Substantia nigra (tissue), 51 donors: ENCODE measurements at places on chromosomes 7 and 10.

DNA sequence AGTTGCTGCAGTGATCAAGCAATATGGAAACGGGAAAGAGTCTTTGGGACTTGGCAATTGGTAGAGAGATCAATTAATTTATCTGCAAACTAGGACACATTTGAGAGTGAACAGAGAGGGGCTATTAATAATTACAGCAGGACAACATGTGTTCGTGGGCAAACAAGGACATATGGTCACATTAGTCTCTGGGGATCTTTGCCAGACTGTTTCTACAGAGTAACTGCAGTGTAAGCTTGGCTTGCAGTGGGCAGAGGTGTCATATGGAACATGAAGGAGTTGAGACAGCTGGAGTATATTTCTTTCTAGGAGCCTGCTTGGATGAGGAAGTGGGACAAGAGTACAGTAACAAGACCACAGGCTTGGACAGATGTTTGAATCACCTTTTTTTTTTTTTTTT, 232.1 kb upstream of the LYZL1 start:
- DNase-seq = no peak

DNA sequence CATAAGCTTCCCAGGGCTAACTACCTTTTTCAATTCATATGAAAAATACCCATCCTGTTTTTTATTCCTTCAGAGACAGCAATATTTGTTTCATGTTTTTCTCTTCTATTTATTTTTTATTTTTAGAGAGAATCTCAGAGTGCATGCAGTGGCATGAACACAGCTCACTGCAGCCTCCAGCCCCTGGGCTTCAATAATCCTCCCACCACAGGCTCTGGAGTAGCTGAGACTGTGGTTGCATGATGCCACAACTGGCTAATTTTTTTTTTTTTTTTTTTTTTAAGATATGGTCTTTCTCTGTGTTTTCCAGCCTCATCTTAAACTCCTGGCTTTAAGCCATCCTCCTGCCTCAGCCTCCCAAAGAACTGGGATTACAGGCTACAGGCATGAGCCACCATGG, 296.7 kb upstream of the AKR1E2 start:
- no peak for DNase-seq

GRCh38 chr10:93945819-93946218, 47.9 kb upstream of the PLCE1 start:
- no peak for DNase-seq

DNA sequence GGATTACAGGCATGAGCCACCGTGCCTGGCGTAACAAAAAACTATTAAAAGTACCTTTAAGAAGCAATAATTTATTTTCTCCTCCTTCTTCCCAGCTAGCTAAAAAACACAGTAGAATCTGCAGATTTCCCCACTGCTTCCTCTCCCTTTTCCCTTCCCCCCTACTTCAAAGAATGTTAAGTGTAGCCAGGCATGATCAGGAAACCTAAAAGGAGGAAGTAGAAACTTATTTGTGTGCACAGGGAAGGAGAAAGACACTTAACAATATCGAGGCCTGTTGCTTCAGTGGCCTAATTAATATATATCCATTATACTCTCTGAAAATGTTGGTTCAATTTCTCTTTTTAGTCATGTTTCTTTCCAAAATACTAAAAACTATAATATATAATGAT, 127.7 kb downstream of the NRBF2 start:
- no peak for DNase-seq

GRCh38 chr10:107496594-107496993, 332.1 kb upstream of the SORCS1 start:
- no peak for DNase-seq

DNA sequence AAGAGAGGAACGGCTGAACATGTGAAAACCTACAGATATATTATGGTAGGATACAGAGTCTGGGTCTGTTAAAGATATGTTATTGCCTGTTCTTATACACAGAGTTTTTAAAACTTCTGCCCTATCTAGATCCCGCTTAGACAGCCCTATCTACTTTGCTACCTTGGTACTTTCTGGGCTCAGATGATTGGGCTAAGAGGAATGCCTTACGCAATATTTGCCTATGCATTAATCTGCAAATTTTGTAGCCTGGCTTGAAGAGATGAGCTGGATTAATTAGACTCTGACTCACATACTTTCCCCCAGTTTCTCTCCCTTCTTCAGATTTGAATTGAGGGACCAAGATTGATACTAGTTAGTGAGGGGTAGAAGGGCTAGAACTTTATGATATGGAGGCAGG, 33.6 kb upstream of the A1CF start:
- no peak for DNase-seq

DNA sequence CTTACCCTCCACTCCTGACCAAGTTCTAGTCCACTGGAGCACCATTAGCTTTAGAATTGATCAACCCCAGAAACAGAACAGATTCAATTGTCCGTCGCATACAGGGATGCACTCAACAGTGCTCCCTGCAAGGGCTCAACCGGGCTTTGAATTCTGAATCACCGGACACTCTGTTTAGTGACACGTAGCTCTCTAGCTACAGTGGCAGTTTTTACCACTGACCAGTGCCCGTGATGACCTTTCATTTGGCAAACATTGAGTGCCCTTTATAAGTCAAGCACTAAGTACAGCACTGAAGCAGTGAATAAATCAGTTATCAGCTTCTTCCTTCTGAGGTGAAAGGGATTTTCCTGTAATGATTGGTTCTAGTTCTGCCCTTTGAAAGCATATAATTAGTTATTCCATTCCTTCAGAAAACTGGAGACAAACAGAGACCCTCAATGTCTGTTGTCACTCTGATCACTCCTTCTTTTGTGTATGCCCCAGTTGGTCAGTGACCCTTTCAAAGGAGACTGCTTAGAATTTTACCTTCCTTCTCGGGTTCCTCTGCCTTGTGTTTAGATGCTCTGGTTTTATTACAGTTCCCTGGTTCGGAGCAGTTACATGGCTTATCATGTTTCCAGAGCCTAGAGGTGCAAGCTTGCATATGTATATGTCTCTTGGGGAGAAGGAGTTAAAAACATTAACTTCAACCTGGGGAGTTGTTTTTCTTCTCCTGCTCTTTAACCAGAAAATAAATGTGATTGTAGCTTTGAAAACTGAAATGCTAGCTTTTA, 68.9 kb downstream of the ZNF365 start:
- DNase-seq = no peak

GRCh38 chr10:29591651-29591968, 43.2 kb downstream of the SVIL start:
- no peak for DNase-seq

GRCh38 chr7:128783143-128783861, 7.7 kb upstream of the OPN1SW start:
- no peak for DNase-seq

DNA sequence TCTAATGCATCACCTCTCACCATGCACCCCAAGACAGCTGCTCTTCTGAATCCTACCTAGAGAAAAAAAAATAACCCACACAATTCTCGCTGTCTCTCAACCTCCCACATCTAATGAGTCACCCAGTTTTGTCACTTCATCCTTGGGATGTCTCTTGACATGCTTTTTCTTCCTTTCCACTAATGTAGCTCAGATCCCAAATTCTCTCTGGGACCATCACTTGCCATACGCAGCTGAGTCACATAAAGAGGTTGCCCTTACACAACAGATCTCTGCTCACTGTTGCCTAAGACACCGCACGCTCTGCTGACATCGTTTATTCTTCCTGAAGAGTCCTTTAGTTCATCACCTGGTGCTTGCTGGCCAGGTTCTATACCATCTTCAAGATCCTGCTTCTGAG, 606.0 kb upstream of the GALNT17 start:
- DNase-seq = no peak

GRCh38 chr10:96685306-96685705, 35.0 kb downstream of the PIK3AP1 start:
- DNase-seq = no peak

DNA sequence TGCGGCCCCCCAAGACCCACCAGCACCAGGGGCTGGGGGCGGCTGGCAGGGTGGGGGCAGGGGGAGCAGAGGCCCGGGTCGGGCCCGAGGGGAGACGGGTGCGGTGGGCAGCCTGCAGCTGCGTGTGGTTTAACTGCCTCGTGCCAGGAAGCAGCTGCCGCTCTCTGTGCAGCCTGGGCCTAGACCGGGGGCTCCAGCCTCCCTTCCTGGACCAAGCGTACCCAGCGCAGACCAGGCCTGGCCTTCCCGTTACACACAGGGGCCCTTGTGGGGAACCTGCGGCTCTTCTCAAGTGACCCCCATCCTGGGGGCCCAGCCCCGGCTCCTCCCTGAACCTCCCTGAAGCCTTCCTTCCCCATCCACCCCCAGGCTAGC, 6.6 kb upstream of the INTS1 start:
- DNase-seq = no peak

DNA sequence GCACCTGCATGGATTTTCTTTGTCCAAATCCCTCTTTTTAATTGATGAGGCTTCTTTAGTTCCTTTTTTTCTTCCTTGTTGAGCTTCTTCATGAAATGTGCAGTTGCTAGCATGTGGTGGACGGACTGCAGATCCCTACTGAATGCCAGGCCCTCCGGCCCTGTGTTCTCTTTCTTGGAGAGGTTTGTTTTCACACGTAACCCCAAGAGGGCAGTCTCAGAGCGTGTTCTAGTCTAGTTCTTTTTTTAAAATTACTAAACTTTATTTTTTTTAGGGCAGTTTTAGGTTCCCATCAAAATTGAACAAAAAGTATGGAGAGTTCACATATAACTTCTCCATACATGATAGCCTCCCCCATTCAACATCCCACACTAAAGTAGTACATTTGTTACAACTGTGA, 190.0 kb downstream of the CFTR start:
- peak; percentile 2 for DNase-seq

DNA sequence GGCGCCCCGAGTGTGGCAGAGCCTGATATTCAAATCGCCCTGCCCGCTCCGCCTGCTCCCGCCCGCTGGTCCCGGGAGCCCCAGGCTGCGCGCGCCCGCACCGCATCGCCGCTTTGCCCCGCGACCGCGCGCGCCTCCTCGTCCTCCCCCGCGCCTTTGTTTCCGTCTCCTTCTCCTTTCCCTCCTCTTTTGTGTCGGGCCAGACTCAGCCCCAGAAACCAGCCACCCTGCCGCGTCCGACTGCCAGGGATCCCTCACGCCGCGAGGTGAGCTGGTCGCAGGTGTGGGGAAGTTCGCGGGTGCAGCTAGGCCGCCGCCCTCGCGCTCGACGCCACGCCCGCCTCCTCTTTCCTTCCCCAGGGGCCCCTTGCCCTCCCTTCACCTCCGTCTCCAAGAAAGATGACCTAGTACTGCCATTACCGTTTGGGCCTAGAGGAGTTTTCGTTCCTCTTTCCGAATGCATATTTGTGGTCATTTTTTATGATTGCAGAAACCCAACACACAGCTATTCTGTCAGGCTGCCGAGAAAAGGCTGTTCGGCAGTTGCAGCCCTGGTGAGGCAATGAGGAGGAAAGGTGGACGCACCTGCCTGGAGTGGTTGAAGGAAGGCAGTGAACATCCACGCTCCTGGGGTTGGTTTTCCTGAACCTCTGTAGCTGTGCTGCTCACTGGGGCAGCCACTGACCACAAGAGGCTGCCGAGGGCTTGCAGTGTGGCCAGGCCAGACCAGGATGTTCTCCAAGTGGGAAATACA, 107.3 kb downstream of the SNX10 start:
- peak; percentile 54 for DNase-seq

GRCh38 chr7:149067869-149068268, 22.6 kb downstream of the ZNF786 start:
- DNase-seq = no peak

- DNase-seq = no peak
Measured at GRCh38 chr7:133320891-133321290, 68.0 kb downstream of the EXOC4 start.

DNA sequence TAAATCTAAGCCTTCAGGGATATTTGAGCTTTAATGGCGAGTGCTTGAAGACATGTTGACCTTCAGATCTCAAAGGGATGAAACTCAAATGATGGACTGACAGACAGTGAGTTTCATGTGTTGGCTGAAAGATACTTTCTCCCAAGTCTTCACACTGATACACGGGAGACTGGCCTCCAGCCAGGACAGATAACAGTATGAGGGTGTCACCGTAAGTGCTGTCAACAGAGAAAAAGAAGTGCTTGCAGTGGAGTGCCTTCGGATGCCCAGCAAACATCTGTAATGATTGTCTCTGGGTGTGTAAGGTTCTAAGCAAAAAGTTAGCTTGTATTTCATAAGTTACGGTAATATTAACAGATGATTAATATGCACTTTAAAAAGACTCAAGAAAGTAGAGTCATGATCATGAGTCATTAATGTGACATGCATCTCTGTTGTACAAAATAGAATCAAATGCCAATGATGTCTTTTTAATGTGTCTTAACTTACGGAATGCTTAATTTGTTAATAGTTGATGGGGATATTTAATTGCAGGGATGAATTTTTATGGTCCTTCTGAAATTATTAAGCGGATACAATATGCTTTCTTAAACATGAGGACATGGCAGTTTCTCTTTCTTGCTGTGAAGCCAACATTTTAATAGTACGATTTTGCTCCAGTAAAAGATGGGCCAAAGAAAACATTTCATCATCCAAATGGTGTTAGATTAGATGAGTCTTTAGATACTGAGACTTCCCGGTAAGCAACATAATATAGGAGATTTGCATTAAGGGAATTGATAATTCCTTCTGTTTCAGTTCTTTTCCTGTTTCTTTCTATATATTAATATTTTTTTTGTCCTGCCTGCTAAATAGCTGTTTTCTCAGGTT, 292.5 kb downstream of the GALNT17 start:
- DNase-seq = no peak

- no peak for DNase-seq
Measured at GRCh38 chr10:12531305-12532220, 182.2 kb downstream of the CAMK1D start.

- no peak for DNase-seq
Measured at GRCh38 chr7:157444011-157444842, 107.4 kb downstream of the DNAJB6 start.

DNA sequence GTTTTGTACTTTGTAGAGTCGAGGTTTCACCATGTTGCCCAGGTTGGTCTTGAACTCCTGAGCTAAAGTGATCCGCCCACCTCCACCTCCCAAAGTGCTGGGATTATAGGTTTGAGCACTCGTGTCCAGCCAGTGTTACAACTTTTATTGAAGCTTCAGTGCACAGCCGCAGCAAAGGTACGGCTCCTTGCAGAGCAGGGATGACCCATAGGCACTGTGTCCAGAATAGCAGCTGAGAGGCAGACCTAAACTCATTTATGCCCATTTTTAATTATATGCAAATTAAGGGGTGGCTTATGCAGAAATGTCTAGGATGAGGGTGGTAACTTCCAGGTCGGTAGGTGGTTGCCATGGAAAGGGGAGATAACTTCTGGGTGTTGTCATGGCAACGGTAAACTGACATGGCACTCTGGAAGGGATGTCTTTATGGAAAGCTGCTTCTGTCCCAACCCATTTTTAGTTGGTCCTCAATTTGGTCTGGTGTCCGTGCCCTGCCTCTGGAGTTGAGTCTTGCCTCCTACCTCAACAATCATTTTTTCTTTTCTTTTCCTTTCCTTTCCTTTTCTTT, 22.7 kb downstream of the NYAP1 start:
- no peak for DNase-seq

DNA sequence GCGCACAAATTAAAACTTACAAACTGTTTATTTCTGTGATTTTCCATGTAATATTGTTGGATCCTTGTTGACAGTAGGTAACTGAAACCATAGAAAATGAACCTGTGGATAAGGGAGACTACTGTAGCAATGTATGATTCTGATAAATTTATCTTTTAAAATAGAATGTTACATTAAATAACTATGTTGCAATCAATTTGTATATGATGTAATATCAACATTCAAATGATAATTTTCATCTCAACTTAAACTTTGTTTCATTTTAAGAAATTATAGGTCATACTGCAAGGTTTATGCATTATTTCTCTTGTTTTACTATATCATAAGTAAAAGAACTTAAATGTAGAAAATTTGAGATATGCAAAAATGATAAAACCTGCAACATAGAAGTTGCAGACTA, 718.0 kb upstream of the MBL2 start:
- no peak for DNase-seq

GRCh38 chr10:369221-369683, 234.0 kb downstream of the ZMYND11 start:
- DNase-seq = no peak
